Forelimb muscle (tissue), 1 donor: ENCODE measurements at places on chromosomes 2 and 18. TPM values are rescaled to one million over a fixed set of nuclear protein-coding genes. Genes with fewer than 3 reads are reported as not detected.

DNA sequence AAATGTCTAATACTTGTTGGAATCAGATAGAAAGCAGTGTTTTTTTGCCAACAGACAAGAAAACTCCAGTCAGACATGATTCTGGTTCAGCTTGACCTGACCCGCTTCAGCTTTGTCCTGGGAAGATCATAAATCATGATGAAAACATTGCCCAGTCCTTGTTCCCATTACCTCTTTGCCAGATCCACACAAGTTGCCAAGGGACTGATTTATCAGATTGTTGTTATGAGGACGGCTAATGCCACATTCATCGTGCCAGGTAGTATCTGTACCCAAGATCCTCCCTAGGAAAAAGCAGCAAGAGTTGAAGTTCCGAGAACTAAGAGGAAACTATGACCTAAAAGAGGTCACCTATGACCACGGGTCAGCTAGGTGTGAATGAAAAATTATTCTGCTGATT is 39.0 kb downstream of the SLC40A1 start:
- no peak for DNase-seq

DNA sequence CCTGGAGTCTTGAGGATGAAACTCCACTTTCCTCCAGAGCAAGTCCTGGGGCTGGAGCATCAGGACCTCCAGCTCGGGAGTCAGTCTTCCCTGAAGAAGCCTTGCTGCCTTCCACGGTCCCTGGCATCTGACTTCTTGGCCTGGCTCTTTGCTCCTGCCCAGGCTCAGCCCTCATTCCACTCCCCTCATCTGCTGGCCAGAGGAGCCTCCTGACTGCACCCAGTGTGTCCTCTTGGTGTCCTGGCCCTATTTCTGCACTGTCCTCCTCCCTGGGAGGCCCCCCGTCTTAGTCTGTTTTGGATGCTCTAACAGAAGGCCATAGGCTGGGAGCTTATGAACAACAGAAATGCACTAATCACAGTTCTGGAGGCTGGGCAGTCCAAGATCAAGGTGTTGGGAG is 231.5 kb downstream of the LOXHD1 start:
- no peak for DNase-seq

Gene RAB27B
- 0.61 TPM for polyA plus RNA-seq

Gene PTMA
- polyA plus RNA-seq, result 486 TPM

- DNase-seq, result no peak
Measured at GRCh38 chr2:115384399-115384798, 942.0 kb downstream of the DPP10 start.

DNA sequence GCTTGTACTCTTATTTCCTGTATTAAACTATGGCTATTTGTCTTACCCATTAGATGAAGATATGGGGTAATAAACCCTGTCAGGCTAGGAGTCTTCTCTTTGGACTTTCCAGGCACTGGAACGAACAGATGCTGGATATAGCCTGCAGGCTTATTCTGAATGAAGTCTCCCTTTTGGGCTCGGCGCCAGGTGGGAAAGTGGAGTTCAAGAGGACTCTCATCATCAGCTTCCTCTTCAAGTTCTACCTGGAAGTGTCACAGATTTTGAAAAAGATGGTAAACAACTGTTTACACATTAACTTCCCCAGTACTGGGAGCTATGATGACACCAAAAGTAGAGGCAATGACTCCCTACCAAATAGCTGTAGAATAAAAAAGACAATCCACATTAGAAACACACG is 27.9 kb downstream of the AOX1 start:
- DNase-seq, result no peak

DNA sequence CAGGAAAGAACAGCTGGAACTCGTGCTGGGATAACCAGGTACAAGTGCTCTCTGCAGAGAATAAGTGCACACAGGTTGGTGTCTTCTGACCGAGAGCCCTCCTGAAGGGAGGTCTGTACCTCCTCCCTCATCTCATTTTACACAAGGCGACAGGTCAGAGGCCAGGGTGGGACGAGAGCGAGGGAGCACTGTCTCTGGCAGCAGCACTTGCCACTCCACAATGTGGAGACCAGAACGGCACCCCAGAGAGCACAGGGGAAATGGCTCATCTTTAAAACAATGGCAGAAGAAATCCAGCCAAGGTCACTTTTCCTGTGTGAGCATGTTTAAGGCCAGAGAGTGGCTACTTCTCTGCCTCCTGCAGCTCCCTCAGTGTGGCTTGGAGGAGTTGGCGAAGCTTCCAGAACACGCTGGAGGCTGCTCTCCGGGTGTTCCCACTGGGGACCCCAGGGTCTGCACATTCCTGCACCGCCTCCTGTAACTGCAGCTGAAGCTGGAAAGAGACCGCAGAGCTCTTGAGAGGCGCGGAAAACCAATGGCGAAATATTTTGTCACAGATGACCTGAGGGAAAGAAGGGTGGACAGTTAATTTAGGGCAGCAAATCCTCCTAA is 20.8 kb downstream of the DIPK1C start:
- no peak for DNase-seq

- no peak for DNase-seq
Measured at GRCh38 chr2:29502460-29502911, 387.3 kb downstream of the CLIP4 start.

Gene PLEK
- 4.1 TPM for polyA plus RNA-seq

- DNase-seq, result no peak
Measured at GRCh38 chr2:11819235-11819729, 72.8 kb downstream of the LPIN1 start.

DNA sequence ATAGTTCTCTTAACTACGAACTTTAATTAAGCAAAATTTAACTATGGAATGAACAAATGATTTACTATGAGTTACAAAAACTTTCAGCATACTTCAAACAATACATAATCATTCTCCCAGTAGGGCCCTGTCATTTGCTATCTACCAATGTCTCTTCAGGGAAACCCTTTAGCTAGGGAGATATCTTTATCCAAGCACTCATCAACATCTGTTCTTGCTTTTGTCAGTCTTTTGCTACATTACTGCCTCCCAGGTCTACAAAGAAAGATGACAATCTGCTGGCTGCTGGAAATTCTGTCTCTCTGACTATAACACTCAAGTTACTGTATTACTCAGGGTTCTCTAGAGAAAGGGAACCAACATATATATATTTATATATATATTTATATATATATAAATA is 1626.3 kb upstream of the CELF4 start:
- DNase-seq, result no peak

DNA sequence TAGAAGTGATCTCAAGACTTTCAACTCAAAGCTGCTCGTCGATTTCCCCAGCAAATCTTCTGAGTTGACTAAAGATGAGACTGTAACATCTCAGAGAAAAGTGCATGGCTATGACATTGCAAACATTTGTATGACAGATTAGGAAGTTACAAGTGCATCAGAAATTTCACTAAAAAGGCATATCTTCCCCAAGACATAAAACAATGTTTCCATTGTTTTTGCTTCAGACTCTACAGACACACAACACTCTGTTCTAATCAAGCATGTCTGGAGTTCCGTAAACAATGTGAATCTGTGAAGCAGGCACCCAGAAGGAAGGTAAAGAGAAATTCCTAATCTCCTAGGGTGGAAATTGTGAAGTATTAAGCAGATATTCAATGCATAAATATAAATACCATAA is 144.6 kb upstream of the LYPD1 start:
- DNase-seq, result no peak

GRCh38 chr2:98900721-98901120 is 35.3 kb downstream of the CRACDL start:
- no peak for DNase-seq

DNA sequence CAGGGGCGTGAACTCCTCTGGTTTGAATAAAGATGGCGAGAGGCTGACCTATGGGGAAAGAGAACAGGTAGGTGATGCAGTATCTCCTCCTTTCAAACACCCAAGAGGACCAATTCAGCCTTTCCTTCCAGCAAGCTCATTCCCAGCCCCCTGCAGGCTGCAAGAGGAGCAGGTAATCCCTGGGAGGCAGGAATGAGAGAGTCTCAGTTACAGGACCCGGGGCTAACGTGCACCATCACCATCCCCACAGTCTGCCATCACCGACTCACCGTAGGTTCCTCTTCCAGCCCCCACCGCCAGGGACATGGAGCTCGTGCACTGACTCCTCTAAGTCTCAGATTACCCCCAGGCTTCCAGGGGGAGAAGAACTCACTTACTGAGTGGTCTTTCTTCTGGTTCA is 26.7 kb downstream of the XDH start:
- no peak for DNase-seq

DNA sequence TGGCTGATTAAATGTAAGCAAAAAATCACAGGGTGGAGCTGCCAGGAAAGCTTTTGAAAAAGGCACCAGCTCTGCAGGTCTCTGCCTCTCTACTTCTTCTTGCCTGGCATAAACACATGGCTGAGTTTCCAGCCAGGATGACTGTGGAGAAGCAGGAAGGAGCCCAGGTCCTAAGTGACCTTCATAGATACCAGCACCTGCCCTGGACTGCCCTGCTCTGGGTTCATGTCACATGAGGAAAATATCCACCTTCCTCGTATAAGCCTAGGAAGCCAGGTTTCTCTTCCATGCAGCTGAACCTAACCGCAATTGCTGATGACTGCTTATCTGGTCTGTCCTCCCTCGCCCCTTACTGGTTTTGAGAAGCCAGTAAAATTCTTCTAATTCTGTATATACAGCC is 47.8 kb upstream of the CREB1 start:
- DNase-seq, result no peak

Gene CIB4
- not detected for polyA plus RNA-seq

Gene NGEF
- 1.2 TPM for polyA plus RNA-seq

Gene COL3A1
- 5,317 TPM for polyA plus RNA-seq

DNA sequence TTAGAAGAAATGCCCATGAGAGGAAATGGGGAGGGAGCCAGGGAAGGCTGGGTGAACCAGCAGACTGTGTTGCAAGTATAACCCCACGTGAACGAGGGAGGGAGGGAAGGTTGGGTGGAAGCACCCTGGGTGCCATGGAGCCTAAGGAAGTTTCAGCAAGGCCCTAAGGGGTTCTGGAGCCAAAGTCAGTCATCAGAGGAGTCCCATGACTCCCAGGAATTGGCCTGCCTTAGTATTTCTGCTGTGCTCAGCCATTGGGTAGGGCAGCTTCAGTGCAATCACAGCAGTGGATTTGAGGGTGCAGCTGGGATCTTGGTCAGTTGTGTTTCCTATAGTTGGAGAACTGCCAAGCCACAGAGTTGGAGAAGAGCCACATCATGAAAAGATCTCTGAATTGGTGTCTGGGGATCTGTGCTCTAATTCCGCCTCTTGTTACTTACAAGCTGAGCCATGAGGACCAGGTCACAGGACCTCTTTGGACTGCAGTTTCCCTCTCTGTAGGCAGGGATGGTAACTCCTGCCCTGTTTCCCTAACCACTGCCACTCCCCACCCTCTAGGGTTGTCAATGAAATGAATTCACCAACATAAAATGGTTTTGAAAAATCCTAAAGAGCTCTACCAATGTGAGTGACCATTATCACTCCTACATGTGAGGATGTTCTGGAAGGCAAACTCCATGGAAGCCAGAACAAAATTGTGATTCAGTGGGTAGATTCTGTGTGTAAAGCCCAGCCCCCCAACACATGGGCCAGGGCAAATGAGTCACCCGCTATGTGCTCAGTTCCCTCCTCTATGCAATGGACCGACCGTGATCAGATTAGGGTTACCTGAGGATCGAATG is 108.9 kb downstream of the CLIP4 start:
- DNase-seq, result peak; percentile 13

- no peak for DNase-seq
Measured at GRCh38 chr2:109436610-109437225, 177.0 kb downstream of the SEPTIN10 start.

Gene SERPINB4
- not detected for polyA plus RNA-seq

DNA sequence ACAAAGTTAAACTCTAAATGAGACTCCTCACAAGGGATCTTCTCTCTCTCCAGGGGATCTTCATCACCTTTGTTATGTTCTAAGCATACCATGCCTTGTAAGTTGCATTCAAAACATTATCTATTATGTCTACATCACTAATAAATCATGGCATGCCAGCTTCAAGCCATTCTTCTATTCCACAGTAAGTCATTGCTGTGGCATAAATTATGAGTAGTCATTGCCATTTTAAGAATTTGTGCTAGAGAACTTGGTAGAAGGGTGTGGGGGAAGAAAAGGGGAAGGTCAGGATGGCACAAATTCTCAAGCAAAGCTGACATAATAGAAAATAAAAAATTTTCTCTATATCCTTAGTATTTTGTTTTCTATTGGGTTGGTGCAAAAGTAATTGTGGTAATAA is 33.5 kb downstream of the BARD1 start:
- no peak for DNase-seq

Gene SPDYA
- 1.2 TPM for polyA plus RNA-seq

GRCh38 chr2:178204977-178205376 is 10.7 kb downstream of the OSBPL6 start:
- DNase-seq, result no peak

GRCh38 chr2:198376677-198377076 is 572.3 kb downstream of the PLCL1 start:
- no peak for DNase-seq

Gene HAAO
- polyA plus RNA-seq, result 19.7 TPM

Gene NEURL3
- polyA plus RNA-seq, result 0.19 TPM

- DNase-seq, result no peak
Measured at GRCh38 chr2:138424436-138425140, 77.0 kb upstream of the SPOPL start.

DNA sequence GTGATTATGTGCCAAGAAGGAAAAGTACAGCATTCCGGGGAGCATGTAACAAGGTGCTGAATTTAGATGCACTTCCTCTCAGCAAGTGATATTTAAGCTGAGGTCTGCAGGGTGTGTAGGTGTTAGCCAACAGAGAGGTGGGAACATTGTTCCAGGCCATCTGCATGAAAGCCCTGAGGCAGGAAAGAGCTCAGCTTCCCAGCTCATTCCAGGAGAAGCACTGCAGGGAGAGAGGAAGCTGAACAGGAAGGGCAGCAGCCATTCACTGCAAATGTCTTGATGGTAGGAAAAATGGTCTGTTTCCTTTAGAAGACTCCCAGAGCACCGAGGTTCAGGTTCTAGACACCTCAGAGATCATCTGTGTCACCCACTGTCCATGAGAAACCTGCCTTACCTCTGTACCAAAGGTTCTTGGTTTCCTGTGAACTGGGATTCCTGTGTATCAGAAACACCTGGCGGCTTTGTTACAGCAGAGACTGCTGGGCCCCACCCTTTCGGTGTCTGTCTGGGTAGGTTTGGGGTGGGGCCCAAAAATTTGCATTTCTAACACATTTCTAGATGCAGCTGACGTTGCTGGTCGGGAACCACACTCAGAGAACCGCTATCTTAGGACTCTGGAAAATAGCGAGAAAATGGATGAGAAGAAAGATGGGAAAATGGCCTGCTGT is 84.0 kb downstream of the RTN4 start:
- no peak for DNase-seq

- DNase-seq, result no peak
Measured at GRCh38 chr2:65129286-65129825, 550 bp downstream of the RAB1A start.
